Liver (tissue), 10 donors: ENCODE measurements at places on chromosomes 13 and 19. TPM values are rescaled to one million over a fixed set of nuclear protein-coding genes. Genes with fewer than 3 reads are reported as not detected.

- no peak overlapping the region for H3K27ac ChIP-seq
- no peaks in the 10 kb centered on the region for H3K27me3 ChIP-seq
- no peak for DNase-seq
- H3K4me3 ChIP-seq, result no peak overlapping the region
- no peaks in the 10 kb centered on the region for H3K4me1 ChIP-seq
Measured at GRCh38 chr19:15609261-15609660, 5.8 kb upstream of the CYP4F8 start.

DNA sequence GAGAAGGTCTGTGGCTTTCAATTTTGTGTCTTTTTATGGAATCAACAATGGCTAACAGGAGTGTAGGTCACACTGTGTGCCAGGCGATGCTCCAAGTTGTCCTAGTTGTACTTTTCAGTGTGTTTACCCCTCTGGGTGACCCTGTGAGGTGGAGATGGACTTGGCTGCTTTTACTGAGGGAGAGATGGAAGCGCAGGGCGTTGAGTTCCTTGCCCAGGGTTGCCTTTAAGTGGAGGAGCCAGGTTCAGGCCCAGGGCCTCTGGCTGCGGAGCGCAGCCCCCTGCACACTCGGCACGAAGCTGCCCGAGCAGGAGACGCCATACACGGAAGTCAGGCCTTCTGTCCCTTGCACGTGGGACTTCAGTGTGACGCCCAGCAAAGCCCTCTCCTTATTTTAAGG lies 112.8 kb downstream of the RAB20 start:
- no peak overlapping the region for H3K4me3 ChIP-seq
- no peak overlapping the region for H3K27ac ChIP-seq
- DNase-seq, result no peak
- H3K27me3 ChIP-seq, result no peaks in the 10 kb centered on the region
- H3K36me3 ChIP-seq, result no peaks in the 10 kb centered on the region

- peaks cover 7% of the 10 kb centered on the region for H3K27me3 ChIP-seq
- no peak overlapping the region for H3K27ac ChIP-seq
- no peaks in the 10 kb centered on the region for H3K4me1 ChIP-seq
- H3K36me3 ChIP-seq, result no peaks in the 10 kb centered on the region
- no peak overlapping the region for H3K4me3 ChIP-seq
Measured at GRCh38 chr13:21641629-21642028, 29.2 kb upstream of the FGF9 start.

DNA sequence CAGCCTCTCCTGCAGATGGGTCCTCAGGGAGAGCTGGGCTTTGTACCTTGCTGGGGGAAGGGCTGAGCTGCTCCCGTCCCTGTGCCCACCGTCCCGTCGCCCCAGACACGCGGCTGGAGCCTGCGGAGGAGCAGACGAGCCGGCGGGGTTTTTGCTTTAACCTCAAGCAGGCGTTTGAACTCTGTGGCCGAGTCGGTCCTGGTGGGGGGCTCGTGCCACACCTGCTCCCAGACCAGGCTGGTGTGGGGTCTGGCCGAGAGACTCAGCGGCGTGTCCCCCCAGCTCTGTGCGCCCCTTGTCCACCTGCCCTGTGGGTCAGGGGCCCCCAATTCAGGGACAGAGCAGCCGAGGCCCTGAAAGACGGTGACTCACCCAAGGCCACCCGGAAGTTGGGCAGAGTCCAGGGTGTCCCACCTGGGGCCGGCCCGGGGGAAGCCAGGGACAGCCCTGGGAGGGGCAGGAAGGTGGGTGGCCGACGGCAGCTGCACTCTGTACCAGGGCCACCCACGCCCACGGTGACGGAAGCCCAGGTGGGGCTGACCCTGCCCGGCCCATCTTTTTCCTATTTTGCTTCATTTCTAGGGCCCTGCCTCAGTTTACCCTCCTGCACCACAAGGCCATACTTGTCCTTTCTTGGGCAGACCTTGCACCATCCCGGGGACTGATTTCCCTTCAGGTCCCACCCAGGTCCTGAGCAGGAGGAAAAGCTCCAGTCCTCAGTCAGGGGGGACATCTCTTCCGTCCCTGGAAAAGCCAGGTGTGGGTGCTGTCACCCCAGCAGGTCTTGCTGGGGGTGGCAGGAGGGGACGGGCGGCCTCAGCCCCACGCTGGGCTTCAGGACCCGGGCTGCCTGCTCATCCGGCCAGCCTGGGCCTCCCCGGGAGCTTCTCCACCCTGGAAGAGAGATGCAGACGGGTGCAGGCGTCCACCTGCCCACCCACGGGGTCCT lies 5.3 kb downstream of the EFNA2 start:
- no peaks in the 10 kb centered on the region for H3K36me3 ChIP-seq
- no peak for DNase-seq
- H3K4me3 ChIP-seq, result no peak overlapping the region
- no peaks in the 10 kb centered on the region for H3K27me3 ChIP-seq
- H3K27ac ChIP-seq, result no peak overlapping the region
- H3K4me1 ChIP-seq, result peaks cover 60% of the 10 kb centered on the region

DNA sequence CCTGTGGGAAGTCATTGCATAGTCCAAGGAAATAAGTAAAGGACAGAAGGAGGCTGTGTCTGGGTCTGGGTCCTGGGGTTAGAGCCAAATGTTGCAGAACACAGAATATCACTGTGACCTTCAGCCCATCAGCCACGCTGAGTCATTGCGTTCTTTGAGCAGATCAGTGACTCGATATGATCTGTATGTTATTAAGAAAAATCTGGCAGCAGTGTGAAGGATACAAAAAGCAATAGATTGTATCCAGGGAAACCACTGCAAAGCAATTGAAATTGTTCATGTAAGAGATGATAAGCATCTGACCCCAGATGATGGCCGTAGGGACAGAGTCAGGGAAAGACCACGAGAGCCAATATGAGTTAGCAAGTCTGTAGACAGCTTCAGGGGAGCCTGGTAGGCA lies 1575.1 kb upstream of the SLC10A2 start:
- no peaks in the 10 kb centered on the region for H3K27me3 ChIP-seq
- no peaks in the 10 kb centered on the region for H3K4me1 ChIP-seq
- H3K4me3 ChIP-seq, result no peak overlapping the region
- no peak for DNase-seq
- no peak overlapping the region for H3K27ac ChIP-seq

DACH1 gene
- polyA plus RNA-seq, result 0.71 TPM

TSSK6 gene
- 0.95 TPM for polyA plus RNA-seq

- H3K4me3 ChIP-seq, result no peak overlapping the region
- DNase-seq, result no peak
- H3K36me3 ChIP-seq, result no peaks in the 10 kb centered on the region
Measured at GRCh38 chr19:46954502-46954992, 65.1 kb upstream of the NPAS1 start.

GRCh38 chr19:45501730-45502014 lies 3.4 kb downstream of the PPM1N start:
- no peak for DNase-seq
- no peak overlapping the region for H3K27ac ChIP-seq
- H3K36me3 ChIP-seq, result no peaks in the 10 kb centered on the region
- H3K27me3 ChIP-seq, result no peaks in the 10 kb centered on the region
- peaks cover 15% of the 10 kb centered on the region for H3K4me1 ChIP-seq

DNA sequence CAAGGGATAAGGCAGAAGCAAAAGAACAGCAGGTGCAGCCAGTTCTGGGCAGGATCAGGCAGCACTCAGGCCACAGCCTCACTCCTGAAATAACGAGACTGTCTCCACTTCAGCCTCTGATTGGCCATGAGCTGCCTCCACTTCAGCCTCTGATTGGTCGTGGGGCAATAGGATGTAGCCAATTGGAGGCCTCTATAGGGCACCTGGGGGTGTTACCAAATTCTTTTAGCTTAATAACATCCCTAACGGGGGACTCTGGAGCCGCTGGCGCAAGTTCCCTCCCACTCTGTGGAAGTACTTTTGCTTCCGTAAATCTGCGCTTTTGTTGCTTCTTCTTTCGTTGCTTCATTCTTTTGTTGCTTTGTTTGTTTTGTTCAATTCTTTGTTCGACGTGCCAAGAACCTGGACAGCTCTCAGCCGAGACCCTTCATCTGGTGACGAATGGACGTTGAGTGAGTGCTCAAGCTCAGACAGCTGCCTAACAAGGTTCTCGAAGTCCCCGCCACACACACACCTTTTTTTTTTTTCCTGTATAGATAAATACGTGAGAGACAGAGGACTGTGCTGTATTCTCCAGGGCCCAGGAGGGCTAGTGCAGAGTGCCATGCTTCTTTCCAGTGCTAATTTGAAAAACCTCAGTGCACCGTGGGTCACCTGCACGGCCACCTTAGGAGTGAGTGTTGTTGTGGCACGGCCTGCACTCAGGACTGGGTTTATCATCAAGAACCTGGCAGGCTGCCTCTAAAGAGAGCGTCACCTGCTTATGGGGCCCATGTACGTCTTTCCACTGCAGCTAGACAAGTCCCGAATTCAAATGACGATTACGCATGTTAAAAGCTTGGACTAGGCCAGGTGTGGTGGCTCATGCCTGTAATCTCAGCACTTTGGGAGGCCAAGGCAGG lies 32.0 kb upstream of the TUBGCP3 start:
- no peak overlapping the region for H3K4me3 ChIP-seq
- H3K27ac ChIP-seq, result no peak overlapping the region
- no peak for DNase-seq
- H3K4me1 ChIP-seq, result peaks cover 7% of the 10 kb centered on the region
- no peaks in the 10 kb centered on the region for H3K27me3 ChIP-seq

THSD8 gene
- 0.35 TPM for polyA plus RNA-seq

GRCh38 chr13:24110011-24110410 lies 50.5 kb upstream of the SPATA13 start:
- H3K27ac ChIP-seq, result no peak overlapping the region
- H3K27me3 ChIP-seq, result no peaks in the 10 kb centered on the region
- no peak overlapping the region for H3K4me3 ChIP-seq
- peaks cover 3% of the 10 kb centered on the region for H3K4me1 ChIP-seq
- H3K36me3 ChIP-seq, result no peaks in the 10 kb centered on the region

DNA sequence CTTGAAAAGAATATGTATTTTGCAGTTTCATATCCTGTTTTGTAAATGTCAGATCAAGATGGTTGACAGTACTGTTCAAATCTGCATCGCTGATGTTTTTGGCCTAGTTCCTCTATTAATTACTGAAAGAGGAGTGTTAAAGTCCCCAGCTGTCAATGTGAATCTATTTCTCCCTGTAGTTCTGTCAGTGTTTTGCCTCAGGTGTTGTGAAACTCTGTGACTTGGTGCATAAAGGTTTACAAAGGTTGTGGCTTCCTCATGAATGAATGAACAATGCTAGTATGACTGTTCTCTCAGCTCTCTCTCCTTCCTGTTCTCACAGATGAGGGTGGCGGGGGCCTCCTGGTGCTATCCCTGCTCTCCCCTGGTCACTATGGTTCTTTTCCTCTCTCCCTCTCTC lies 142.4 kb downstream of the MYCBP2 start:
- no peak overlapping the region for H3K4me3 ChIP-seq
- no peaks in the 10 kb centered on the region for H3K4me1 ChIP-seq
- peaks cover 30% of the 10 kb centered on the region for H3K36me3 ChIP-seq
- H3K27ac ChIP-seq, result no peak overlapping the region
- DNase-seq, result no peak
- no peaks in the 10 kb centered on the region for H3K27me3 ChIP-seq

GRCh38 chr13:37303606-37304005 lies 198.1 kb upstream of the CSNK1A1L start:
- H3K27ac ChIP-seq, result no peak overlapping the region
- H3K4me3 ChIP-seq, result no peak overlapping the region
- H3K36me3 ChIP-seq, result no peaks in the 10 kb centered on the region
- no peak for DNase-seq
- no peaks in the 10 kb centered on the region for H3K4me1 ChIP-seq

DCLK1 gene
- polyA plus RNA-seq, result 0.06 TPM

DNA sequence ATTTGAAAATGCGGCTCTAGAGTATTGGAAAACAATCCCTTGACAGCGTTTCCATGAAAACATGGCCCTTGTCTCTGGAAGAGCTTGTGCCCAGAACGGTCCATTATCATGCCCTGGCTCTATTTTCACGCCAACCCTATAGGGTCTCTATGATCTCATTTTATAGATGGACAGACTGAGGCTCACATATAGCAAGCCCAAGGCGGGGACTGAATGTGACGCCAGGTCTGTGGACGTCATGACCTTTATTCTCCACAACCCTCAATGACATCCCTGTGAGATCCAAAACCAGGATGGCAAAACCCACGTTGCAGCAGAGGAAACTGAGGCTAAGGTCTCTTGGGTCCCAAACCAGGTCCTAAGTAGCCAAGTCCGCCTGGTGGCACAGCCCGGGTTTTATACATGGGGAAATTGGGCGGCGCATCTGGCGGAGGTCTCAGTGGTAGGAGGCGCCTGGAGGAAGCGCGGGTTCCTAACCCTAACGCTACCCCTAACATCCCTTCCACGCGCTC lies 425 bp upstream of the COLGALT1 start:
- no peak for DNase-seq
- peak overlapping the region; percentile 27 for H3K27ac ChIP-seq
- H3K36me3 ChIP-seq, result no peaks in the 10 kb centered on the region
- H3K4me1 ChIP-seq, result peaks cover 16% of the 10 kb centered on the region
- no peak overlapping the region for H3K4me3 ChIP-seq

GRCh38 chr13:26342898-26343297 lies 89.0 kb downstream of the CDK8 start:
- no peaks in the 10 kb centered on the region for H3K4me1 ChIP-seq
- H3K27ac ChIP-seq, result no peak overlapping the region
- H3K27me3 ChIP-seq, result no peaks in the 10 kb centered on the region
- no peak overlapping the region for H3K4me3 ChIP-seq
- no peaks in the 10 kb centered on the region for H3K36me3 ChIP-seq

GRCh38 chr13:112902101-112902651 lies 66.8 kb upstream of the MCF2L start:
- no peaks in the 10 kb centered on the region for H3K36me3 ChIP-seq
- DNase-seq, result no peak
- no peaks in the 10 kb centered on the region for H3K27me3 ChIP-seq
- no peak overlapping the region for H3K27ac ChIP-seq
- no peak overlapping the region for H3K4me3 ChIP-seq

PLEKHF1 gene
- polyA plus RNA-seq, result 12.8 TPM

ENOX1 gene
- polyA plus RNA-seq, result 0.02 TPM

UBE2L5 gene
- polyA plus RNA-seq, result 0.10 TPM

GRCh38 chr19:2648528-2648937 lies 54.0 kb downstream of the GNG7 start:
- no peaks in the 10 kb centered on the region for H3K27me3 ChIP-seq
- H3K4me3 ChIP-seq, result no peak overlapping the region
- no peaks in the 10 kb centered on the region for H3K4me1 ChIP-seq
- DNase-seq, result peak; percentile 80

ZNF135 gene
- polyA plus RNA-seq, result 0.31 TPM

DNA sequence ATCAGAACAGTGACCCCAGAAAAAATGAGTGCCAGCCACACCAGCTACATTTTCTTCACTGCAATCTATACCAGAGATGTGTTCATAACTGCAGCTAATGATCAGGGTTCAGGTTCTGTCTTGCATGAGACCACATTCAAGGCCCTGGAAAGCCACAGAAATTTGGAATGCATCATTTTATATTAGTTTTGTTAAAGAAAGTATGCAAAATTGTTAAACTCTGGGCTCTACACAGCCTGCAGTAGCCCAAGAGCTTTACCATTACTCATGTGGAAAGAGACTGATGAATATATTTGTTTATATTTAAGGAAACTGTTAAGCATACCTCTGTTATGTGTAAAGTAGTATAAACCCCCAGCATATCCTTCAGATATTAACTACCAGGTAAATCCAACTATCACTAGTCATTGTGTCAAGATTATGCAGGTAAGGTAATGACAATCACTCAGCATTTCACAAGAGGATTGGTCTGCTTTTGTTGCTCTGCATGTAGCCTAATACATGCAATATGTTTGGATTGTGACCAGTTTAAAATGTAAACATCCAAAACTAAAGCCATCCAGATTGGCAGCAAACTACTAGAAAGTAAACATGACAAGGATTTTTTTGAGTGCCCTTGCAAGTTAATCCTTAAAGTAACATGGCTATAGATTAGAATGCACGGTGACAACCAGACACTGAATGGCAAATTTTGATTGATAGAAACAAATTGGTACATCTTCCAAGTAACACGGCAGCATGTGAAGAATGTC lies 429.1 kb upstream of the ARGLU1 start:
- no peak overlapping the region for H3K4me3 ChIP-seq
- no peaks in the 10 kb centered on the region for H3K4me1 ChIP-seq
- DNase-seq, result no peak
- H3K27ac ChIP-seq, result no peak overlapping the region
- no peaks in the 10 kb centered on the region for H3K36me3 ChIP-seq
